ENCODE measurements at places on chromosomes 4 and X.

DNA sequence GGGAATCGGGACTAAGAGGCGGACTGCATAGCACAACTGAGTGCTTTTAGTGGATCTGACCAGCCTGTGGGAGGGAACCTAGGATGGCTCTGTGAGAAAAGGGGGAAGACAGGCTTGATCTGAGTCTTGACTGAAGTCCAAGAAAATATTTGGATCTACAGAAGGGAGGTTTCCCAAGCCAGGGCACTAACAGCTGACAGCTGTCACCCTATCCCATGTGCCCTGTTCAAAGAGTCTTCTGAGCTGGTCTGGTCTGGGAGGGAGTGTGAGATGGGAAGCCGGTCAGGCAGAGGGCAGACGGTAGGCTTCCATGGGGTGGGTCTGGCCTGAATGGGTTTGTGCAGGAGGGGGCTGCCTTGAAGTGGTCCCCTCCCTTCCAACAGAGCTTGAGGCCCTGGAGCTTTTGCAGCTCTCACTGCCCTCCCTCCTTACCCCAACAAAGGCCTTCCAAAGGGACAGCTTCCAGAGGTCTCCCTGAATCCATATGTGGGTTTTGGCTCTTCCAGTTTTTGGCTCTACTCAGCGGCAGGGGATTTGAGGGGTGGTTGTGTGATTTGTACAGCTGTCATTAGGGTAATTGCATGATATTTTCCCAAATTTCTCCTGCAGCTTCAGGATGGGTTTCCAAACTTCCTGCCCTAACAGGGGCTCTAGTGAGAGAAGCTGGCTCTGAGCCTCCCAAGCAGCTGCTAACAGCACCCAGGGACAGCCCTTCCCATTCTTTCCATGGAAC is 643.7 kb downstream of the BCOR start:
- no peak for DNase-seq

DNA sequence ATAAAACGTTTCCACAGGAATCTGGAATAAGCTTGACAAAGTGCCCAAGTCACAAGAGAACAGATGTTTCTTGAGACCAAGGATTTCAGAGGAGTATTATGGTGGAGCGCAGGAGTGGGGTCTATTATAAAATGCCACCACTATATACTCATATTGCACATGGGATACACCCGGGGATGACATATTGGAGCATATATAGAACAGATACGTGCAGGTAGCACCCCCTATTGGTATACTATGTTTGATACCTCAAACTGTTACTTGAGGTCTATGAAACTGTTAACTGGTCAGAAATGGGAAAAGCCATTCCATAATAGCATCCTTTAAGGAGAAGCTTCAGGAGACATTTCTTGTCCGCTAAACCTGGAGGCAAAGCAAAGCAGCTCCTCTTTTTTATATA is 86.0 kb downstream of the PCYT1B start:
- DNase-seq = no peak

GRCh38 chr4:114549638-114550037 is 49.0 kb upstream of the UGT8 start:
- no peak for DNase-seq

GRCh38 chr4:138639018-138639741 is 376.4 kb upstream of the NOCT start:
- DNase-seq = no peak

- DNase-seq = no peak
Measured at GRCh38 chrX:12241026-12241425, 102.8 kb downstream of the FRMPD4 start.

DNA sequence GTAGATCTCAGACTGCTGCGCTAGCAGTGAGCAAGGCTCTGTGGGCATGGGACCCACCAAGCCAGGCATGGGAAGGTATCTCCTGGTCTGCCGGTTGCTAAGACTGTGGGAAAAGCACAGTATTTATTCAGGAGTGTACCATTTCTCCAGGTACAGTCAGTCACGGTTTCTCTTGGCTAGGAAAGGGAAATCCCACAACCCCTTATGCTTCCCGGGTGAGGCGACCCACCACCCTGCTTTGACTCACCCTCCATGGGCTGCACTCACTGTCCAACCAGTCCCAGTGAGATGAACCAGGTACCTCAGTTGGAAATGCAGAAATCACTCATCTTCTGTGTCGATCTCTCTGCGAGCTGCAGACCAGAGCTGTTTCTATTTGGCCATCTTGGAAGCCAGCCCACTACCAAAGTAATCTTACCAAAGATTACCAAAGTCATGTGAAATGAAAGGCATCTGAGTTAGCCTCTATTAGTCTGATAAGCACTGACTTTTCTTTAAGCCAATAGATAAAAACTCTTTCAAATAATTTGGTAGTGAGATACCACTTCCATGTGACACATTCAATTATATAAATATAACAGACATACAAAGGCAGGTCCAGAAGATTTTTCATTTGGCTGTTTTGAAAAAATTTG is 8.5 kb upstream of the HTN1 start:
- no peak for DNase-seq

- DNase-seq = no peak
Measured at GRCh38 chr4:59960143-59960542, 1240.0 kb upstream of the ADGRL3 start.

GRCh38 chr4:48907706-48908477 is 1.3 kb upstream of the OCIAD2 start:
- DNase-seq = no peak

DNA sequence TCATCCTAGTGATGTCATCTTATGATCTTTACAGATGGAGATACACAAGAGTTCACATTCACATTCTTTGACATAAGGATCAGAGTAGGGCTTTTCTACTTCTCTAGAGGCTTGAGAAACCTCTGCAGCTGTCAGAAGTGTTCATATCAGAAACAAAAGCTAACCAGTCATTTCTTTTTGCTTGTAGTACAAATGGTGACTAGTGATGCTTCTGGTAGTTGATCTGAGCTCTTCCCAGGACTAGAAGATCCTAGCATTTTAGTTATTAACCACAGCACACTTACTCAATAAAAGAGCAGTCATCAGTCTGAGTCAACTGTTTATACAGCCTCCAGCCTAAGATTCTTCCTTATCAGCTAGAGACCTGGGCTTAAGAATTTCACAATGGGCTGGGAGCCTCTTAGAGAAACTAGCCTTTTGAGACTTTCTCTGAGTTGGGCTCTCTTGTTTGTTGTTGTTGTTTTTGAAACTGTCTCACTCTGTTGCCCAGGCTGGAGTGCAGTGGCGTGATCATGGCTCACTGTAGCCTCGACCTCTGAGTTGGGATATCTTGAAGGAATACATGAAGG is 84.1 kb downstream of the TMEM164 start:
- no peak for DNase-seq

DNA sequence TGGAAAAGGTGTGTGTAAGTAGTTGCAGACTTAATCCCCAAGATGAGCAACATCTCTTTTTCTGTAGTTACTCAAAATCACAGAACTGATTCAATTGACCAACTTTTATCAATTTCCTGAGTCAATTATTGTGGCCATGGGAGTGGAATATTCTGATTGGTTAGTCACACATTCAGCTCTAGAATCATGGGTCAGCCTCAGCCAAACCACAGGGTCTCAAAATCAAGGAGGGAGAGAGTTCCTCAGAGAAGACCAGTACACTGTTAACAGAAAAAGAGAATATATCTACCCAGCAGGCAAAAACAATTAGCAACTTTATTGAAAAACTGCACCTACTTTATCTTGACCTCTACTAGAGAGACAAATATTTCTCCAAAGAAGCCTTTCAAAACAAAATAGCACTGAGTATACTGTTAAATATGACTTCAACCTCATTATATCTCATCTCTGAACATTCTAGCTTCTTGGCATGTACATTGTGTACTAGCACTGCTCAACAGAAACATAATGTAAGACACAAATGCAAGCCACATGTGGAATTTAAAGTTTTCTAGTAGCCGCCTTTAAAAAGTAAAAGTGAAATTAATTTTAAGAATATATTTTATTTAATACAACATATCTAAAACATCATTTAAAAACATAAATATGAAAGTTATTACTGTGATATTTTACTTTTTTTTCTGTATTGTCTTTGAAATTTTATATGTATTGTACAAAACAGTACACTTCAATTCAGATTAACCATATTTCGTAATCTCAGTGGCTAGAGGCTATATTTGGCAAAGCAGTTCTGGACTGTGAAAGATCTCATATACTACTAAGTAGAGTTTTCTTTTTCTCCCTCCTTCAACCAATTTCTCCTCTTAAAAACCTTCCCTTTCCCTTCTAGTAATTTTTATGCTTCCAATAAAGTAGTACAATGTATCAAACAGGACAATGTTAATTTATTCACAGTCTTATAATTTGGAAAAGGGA is 11.8 kb upstream of the LCORL start:
- DNase-seq = no peak

DNA sequence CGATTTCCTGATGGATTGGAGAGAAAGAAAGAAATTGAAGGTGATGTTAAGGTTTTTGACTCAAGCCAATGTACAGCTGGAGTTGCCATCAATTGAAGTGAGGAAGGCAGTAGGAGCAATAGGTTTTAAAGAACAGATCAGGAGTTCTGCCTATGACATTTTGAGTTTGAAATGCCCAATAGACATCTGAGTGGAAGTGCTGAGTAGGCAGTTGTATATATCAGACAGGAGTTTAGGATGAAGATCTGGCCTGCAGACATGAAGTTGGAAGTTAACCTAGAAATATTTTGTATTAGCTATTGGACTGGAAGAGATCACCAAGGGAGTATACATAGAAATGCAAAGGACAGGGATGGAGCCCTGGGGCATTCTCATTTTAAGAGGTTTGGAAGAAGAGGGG is 12.9 kb upstream of the TMSB15B start:
- no peak for DNase-seq

DNA sequence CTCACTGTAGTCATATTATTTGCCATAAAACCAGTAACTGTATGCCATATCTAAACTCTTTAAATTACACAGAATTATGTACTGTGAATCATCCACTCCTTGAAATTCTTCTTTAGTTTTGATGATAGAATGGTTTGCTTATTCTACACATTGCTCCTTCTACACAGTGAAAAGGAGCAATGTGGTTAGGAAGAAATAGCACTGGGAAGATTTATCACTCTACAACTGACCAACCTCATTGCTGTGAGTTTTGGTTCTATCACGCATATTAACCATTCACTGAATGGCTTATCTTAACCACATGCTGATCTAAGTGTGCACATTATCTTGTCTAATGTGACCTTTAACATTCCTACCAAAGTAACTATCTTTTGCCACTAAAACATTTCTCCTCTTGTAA is 415.7 kb upstream of the NDST4 start:
- no peak for DNase-seq

DNA sequence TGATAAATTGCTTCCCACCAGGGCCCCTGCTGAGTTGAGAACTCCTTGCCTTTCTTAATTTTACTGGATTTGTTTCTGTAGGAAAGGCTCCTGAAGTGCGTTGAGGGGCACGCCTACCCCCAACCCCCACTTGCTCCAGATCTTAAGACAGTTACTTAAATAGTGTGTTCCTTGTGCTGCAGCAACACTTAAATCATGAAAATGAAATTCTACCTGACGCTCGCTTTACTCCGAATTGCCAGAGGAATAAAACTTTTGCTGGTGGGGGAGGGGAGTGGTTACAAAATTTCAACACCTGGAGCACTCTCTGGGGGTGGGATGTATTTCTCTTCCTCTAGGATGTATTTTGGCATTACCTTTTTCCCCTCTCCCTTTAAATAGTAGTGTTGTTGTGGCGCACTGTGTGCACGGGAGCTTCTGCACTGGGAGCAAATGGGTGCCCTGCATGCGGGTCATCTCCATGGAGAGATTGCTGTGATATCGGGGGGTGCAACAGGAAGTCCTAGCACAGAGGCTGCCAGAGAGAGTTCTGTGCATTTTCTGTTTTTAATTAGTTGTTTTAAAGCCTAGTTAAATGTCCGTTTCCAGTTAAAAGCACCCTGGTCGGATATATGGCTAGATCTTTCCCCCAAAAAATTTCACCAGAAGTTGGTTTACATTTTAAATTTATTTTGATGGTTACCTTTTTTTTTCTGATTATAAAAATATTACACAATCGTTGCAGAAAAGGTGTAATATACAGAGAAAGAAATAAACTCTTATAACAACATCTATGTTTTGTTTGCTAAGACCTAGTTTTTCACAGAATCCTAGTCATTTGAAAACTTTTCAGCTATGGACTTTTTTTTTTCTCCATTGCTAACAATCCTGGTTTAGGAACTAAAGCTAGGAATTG is 207.7 kb downstream of the SOWAHB start:
- DNase-seq = no peak

- DNase-seq = no peak
Measured at GRCh38 chrX:130626521-130626920, 224.7 kb downstream of the RBMX2 start.

GRCh38 chr4:101791182-101791558 is 640 bp downstream of the BANK1 start:
- DNase-seq = no peak

GRCh38 chr4:100098681-100099080 is 91.6 kb downstream of the DDIT4L start:
- no peak for DNase-seq

DNA sequence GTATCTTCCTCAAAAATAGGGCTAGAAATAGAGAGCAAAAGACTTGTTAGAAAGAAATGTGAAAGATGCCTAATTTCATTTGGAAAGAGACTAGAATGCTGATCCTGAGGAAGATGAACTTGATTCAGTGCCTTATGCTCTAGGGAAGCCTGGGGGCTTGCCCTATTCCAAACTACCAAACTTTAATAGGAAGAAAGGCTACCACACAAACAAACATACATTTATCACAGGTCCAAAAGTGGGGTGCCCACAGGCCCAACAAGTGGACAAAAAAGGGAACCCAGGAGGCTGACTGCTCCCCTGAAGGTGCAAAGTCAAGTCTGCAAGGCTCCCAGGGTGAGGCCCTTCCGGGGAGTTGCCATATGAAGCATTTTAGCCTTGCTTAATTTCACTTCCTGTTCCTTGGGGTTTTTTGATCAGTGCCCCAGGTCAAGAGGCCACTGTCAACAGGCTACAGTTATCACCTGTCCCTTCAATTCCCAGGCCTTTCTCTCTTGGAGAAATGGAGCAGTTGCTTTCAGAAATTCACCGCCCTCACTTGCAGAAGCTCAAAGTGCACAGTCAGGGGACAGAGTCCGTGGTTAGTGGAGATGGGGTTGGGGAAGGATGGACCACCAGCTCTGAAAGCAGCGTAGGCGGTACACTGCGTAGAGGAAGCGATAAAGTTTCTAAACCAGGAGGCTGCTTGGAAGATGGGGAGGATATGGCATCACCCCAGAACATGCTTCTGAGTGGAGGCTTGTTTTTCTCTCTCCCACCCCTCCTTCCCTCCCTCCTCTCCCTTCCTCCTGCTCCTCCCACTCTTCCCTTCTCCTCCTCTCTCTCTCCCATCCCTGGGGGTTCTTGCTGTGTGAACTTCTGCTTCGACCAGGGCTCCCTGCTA is 36.4 kb downstream of the TMEM154 start:
- DNase-seq = no peak

- DNase-seq = no peak
Measured at GRCh38 chr4:144729175-144729574, 83.2 kb downstream of the HHIP start.

GRCh38 chrX:66046612-66047235 is 6.8 kb upstream of the VSIG4 start:
- DNase-seq = no peak

GRCh38 chr4:184648313-184649025 is 778 bp downstream of the CASP3 start:
- peak; percentile 41 for DNase-seq
